NCI-H1417 treated with DMSO at 0.1 percent for 48 hours (cell line): ENCODE measurements at places on chromosomes 16 and 17.

GRCh38 chr17:55931446-55931845 is 180.6 kb downstream of the PCTP start:
- no peak for DNase-seq

- no peak for DNase-seq
Observed at GRCh38 chr16:75758215-75758614, 31.9 kb upstream of the CPHXL start.

- no peak for DNase-seq
Observed at GRCh38 chr17:4893721-4894560, 5.4 kb upstream of the C17orf107 start.

DNA sequence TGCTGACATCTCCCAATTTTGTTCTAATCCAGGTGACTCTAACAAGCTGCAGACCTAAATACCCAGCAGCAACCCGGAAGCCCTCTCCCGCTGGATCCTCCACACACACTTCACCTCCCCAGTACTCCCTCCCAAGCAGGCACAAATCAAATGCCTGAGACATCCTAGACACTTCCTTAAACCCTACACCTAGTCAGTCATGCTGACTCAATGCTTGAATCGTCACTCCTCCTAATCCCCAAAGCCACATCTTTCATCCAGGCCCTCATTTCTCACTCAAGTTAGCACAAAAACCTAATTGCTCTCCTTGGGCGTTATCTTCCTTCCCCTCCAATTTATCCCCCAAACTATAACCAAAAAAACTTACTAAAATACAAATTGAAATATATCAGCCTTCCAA is 32.7 kb downstream of the CMC2 start:
- DNase-seq = no peak

- no peak for DNase-seq
Observed at GRCh38 chr17:81395600-81396277, 482 bp downstream of the BAHCC1 start.

DNA sequence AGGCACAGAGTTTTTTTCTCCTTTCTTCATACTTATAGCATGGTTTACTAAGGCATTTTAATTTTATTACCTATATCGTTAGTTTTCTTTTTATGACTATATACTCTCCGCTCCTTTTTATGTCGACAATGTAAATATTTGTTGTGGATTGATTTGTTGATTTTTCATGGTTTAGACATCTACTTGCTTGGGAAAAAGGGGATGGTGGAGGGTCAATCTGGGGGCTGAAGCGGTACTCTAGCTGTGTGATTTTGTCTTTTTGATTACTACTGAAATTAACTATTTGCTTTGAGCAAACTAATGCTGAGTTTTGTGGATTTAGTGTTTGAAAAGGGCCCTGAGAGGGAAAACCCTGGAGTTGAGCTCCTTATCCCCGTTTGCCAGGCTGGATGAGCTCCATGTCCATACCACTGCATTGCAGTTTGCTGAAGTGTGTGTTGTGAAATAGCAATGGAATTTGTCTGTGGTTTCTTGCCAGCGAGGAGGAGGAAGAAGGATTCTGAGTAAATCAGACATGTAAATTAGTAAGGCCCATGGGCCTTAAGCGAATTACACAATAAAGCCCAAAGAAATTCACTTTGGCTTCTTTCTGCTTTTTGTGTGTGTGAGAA is 72.0 kb downstream of the FTO start:
- DNase-seq = no peak

DNA sequence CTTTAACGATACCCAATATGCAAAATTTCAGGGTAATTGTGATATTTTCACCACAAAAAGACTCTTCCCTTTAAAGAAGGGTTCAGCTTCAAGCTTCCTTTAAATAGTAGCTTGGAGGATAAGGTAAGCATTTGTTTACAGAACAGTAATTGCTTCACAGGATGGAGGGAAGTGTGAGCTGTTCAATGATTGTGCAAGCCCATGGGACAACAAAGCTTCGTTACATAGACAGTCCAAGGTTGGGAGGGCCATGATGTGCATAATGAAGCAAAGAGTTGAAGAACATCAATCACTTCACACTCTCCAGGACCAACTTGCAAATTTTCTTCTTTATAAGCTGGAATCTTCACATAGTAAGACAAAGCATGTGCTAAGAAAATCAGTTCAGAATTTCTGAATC is 145.0 kb upstream of the ASIC2 start:
- DNase-seq = no peak

- DNase-seq = no peak
Observed at GRCh38 chr17:40361925-40362695, 2.4 kb downstream of the GJD3 start.
